ENCODE measurements at places on chromosomes 13 and 19. TPM values are rescaled to one million over a fixed set of nuclear protein-coding genes. Genes with fewer than 3 reads are reported as not detected.

DNA sequence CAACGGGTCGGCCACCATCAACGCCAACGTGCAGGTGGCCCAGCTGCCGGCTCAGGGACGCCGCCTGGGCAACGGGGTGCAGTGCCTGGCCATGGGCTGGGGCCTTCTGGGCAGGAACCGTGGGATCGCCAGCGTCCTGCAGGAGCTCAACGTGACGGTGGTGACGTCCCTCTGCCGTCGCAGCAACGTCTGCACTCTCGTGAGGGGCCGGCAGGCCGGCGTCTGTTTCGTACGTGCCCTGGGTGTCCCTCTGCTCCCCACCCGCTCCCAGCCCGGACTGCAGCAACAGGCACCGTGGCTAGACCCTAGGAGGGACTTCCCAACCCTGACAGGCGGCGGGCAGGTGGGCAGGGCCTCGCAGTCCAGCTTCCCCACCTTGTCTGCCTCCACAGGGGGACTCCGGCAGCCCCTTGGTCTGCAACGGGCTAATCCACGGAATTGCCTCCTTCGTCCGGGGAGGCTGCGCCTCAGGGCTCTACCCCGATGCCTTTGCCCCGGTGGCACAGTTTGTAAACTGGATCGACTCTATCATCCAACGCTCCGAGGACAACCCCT is 3.5 kb downstream of the ELANE start:
- no peak for DNase-seq

GRCh38 chr13:75091718-75092117 is 390.3 kb downstream of the TBC1D4 start:
- no peak for DNase-seq

DNA sequence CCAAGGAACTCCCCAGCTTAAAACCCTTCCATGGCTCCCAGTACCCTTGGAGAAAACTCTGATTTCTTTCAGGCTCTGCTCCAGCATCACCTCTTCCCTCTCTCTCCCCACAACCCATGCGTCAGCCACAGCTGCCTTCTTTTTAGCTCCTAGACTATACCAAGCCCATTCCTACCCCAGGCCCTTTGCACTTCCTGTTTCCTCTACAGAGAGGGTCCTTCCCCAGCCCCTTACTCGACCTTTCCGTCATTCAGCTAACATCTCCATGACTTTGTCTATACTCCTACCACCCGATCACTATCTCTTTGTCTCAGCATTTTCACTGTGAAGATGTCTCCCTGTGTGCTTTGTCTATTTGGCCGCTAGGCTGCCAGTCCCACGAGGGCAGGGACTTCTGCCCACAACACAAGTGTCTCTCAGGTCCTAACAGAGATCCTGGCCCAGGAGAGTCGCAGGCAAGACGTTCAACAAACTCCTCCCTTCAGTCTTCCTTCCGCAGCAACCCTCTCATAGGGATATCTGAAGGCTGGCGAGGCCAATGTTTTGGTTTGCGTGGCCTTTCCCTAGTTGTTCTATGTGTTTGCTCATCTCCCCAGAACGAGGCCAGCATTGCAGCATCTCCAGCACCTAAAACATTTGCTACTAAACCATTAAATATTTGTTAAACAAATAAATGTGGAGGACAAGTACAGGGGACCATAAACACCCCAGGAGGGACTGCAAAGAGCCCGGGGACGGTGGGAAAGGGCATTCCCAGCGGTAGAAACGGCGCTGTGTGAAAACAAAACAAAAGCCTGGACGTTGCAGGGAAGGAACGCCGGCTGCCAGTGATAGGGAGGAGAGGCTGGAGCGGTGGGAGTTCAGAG is 816 bp downstream of the CCNP start:
- DNase-seq, result peak; percentile 37

DNA sequence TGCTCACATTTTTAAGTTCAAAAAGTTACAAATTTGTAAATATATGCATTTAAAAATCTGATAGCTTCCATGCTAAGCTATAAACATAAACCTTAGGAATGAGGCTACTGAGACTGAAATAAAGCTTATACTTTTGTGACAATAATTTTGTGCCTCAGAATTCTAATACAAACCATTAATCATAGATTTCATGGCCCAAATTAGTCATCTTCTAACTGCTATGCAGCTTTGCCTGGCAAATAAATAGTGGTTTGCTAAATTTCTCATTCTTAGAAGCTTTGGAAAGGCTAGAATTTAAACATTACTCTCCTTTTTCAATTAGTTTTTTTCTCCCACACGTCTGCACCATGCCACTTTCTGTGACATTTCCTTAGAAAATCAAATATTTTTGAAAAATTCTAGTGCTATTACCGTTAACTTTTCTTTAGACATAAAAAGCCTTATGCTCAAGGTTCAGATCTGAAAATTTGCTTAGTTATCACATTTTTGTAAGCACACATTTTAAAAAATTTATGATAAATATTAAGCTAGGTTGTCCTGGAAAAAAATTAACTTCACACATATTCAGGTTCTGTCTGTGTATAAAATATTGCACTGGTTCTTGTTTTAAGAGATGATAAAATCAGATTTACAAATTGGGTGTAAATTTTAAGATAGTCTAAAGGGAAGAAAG is 46.9 kb downstream of the FNDC3A start:
- peak; percentile 36 for DNase-seq

DNA sequence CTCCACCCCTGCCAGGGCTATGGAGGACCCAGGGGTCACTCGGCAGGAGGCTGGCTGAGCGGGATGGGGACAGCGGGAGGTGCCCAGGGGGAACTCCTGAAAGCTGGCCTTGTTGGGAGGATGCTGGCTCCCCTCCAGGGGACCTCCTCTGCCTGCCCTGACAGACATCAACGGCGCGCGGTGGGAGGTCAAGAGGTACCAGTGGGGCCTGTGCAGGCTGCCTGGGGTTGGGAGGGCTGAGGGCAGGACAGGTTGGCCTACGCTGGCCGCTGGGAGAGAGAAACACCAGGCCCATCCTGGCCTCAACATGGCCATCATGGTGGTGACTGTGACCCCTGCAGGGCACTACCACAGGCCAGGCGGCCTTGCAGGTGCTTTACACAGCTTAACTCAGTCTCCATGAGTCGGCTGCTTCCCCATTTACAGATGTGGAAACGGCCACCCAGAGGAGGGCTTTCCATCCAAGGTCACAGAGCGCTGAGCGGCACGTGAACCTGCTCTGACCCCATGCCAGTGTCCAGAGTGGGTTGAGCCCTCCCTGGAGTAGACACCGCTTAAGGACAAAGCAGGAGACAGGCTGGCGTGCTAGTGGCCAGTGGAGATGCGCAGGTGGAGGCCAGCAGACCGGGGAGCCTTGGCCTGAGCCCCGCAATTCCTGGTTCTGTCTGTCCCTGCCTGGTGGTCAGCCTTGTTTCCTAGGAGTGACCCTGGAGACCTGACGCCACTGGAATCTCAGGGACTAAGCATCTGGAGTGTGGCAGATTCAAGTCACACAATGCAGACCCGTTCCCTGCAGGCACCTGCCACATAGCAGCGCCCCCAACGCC is 27.6 kb downstream of the CEBPG start:
- no peak for DNase-seq

GRCh38 chr19:2394442-2395292 is 32.7 kb downstream of the TIMM13 start:
- DNase-seq, result no peak

DNA sequence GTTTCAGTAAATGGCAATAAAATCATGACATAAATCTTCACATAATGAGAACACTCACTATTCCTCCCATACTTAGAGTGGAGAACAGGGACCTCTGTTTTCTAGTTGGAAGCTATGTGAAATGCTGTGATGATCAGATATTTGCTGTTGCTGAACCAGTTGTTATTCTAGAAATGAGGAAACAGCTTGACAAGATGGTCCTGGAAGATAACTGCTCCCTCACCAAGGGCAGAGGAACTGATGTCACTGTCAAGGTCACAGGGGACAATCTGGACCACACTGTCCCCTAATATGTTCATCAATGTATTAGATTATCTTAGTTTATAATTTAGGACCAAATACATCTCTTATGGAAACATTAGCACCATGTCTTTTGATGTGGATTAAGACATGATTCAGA is 1173.3 kb downstream of the PCDH17 start:
- no peak for DNase-seq

DNA sequence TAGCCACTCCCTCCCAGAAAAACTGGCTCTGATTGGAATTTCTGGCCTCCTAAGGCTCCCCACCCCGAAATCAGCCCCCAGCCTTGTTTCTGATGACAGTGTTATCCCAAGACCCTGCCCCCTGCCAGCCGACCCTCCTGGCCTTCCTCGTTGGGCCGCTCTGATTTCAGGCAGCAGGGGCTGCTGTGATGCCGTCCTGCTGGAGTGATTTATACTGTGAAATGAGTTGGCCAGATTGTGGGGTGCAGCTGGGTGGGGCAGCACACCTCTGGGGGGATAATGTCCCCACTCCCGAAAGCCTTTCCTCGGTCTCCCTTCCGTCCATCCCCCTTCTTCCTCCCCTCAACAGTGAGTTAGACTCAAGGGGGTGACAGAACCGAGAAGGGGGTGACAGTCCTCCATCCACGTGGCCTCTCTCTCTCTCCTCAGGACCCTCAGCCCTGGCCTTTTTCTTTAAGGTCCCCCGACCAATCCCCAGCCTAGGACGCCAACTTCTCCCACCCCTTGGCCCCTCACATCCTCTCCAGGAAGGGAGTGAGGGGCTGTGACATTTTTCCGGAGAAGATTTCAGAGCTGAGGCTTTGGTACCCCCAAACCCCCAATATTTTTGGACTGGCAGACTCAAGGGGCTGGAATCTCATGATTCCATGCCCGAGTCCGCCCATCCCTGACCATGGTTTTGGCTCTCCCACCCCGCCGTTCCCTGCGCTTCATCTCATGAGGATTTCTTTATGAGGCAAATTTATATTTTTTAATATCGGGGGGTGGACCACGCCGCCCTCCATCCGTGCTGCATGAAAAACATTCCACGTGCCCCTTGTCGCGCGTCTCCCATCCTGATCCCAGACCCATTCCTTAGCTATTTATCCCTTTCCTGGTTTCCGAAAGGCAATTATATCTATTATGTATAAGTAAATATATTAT is 6.1 kb downstream of the FOSB start:
- DNase-seq, result no peak

GRCh38 chr19:35431145-35431807 is 16.8 kb upstream of the FFAR2 start:
- DNase-seq, result no peak

Gene ICAM3
- 6.6 TPM for total RNA-seq

Gene DACT3
- total RNA-seq, result 1.6 TPM

Gene YJEFN3
- 0.72 TPM for total RNA-seq

Gene PRTN3
- total RNA-seq, result not detected

Measured in IMR-90 (cell line).